ENCODE measurements at places on chromosomes 1 and 21.

DNA sequence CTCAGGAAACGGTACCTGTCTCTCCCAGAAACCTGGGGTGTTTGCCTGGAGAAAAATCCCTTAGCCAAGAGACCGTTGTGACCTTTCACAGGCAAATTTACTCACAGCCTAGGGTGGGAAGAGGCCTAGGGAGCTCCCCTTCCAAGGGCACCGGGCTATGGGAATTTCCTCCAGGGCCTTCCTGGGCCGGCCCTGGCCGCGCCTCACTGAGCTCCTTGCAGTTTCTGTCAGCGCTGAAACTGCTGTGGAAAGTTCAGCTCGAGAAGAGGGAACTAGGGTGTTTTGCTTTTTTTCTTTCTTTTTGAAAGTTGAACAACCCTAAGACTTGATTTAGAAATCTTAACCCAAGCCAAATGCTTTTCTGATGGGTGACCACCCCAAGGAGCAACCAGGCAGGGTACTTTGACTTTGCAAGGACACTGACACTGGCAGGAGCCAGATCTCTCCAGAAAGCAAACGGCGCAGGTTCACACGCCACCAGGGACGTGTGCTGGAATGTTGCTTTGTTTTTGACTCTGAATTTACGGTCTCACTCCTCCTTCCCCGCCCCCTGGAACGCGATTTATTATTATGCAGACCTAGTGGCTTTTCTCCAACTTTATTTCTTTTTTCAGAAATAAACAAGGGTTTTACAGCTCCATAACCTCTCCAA lies 229.6 kb upstream of the JUN start:
- peak; percentile 32 for DNase-seq

GRCh38 chr1:38641661-38642060 lies 217.9 kb downstream of the RRAGC start:
- no peak for DNase-seq

- no peak for DNase-seq
Measured at GRCh38 chr1:231073331-231073730, 33.3 kb upstream of the FAM89A start.

GRCh38 chr1:36256558-36257374 lies 32.5 kb downstream of the THRAP3 start:
- DNase-seq, result no peak

- DNase-seq, result no peak
Measured at GRCh38 chr1:84721152-84721551, 30.9 kb upstream of the SSX2IP start.

DNA sequence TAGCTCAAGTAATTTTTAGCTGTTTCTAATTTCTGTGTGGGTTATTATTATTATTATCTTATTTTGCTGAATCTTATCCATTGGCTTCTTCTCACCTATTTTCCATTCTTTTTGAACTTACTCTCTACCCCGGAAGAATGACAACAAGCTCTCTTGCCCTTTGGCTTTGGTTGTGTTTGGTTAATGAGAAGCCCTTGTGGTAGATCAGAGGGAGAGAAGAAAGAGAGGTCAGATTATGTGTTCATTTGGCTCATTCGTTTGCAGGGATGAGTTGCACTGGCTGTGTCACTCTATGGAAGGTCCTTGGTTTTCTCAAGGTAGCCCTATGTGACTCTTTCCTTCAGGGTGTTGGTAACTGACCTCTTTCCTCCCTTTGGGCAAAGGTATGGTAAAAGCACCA lies 391.9 kb downstream of the LMO4 start:
- no peak for DNase-seq

DNA sequence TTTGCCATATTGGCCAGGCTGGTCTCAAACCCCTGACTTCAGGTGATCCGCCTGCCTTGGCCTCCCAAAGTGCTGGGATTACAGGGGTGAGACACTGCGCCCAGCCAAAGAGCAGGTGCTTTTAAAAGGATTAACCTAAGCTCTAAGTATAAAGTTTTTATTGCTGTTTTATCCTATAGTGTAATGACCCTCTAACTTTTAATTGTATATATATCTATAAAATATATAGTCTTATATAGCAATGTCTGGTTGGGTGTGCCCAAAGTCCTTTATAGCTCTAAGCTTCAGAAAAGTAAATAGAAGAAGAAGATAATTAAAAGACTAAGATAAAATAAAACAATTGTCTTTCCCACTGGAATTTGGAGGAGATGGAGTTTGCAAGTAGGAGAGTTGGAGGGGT lies 73.8 kb upstream of the ATP5PO start:
- DNase-seq, result no peak

DNA sequence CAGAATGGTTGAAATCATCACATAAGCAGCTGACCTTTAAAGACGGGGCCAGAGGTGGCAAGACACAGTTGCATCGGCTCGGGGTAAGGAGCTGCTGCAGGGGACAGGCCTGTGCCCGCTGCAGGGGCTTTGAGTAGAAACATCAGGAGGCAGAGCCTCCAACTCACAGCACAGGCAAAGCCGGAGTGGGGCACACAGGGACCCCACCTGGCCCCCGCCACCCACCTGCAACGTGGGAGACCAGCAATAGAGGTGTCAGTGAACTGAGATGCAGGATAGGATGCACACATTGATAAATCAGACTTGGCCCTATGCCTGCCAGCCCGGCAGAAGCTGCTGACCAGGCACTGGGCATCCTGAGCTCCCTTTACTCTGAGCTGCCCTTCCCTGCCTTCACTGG lies 257.2 kb downstream of the NPHP4 start:
- no peak for DNase-seq

DNA sequence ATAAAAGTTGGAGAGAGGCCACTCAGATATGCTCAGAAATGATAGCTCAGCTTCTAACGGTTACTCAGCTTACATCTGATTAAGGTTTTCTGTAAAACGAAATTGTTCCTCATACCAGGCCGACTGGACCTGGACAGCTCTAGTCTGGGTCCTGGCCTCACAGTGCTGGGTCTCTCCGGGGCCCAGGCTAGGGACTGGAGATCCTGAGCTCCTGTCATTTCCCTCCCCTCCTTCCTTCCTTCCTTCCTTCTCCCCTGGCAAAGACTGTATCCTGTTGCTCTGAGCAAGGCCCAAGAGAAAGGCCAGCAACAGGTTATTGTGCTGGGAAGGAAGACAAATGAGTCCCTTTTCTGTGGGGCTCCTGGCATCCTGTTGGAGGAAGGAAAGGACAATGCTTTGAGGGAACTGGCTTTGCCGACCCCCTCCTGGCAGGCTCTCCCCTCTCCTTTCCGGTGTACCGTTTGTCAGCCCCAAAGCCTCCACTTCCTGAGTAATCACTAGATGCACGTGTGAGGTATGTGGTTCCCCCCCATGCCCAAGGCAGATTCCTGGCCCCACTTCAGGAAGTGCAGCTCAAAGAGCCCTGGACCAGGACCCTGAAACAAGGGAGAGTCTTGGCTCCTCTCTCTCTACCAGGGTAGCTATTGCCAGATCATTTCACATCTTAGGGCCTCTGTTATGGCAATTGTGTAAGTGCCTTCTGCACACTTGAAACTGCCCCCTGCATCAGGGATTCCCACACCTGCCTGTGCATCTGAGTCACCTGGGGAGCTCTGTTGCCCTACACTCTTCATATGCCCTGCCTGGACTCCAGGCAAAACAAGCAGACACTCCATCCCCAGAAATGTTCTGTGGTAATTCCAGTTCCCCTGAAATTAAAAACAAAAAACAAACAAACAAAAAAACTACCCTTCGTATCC lies 212.7 kb upstream of the FGGY start:
- no peak for DNase-seq

GRCh38 chr21:36089946-36090345 lies 20.1 kb downstream of the CBR1 start:
- no peak for DNase-seq

DNA sequence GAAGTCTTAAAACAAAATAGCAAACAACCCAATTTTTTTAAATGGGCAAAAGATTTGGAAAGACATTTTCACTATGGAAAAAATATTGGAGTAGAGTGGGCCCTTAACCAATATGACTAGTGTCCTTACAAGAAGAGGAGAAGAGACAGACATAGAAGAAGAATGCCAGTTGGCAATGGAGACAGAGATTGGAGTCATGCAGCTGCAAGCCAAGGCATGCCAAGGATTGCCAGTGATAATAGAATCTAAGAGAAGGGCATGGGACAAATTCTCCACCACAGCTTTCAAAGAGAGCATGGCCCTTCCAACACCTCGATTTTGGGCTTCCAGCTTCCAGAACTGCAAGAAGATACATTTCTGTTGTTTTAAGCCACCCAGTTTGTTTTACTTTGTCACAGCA lies 92.7 kb downstream of the RGS2 start:
- no peak for DNase-seq

DNA sequence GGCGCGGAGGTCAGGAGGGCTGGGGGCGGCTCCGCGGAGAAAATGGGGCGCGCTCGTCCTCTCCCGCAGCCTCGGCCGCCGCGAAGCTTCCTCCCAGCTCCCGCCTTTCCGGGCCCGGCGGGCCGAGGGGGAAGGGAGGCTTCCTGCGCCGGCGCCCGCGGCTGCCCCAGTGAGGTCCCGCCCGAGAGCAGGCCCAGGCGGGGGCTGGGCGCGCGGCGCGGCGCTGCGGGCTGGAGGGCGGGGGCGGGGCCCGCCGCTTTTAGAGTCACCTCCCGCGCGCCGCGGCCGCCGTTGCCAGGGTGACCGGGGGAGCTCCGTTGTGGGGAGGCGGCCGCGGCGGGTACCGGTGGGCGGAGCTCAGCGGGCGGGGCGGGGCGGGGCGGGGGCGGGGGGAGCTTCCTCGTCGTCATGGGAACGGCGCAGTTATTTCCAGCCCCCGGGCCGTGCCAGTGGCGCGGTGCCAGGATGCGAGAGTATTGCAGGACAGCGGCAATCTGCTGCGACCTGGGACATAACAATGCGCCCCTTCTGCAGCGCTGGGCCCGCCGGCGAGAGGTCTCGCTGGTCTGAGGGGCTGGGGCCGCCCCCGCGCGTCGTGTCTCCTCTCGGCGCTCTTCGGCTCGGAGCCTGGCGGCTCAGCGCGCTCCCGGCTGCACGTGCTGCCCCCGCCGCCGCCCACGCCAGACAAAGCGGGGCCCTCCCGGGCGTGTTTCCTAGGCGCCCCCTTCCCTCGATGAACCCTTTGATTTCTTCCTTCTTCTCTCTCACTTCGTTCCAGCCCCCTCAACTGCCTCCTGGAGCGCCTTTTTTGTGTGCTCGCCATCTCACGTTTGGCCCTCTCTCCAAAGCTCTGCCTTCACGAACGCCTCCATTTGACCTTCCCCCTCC lies 16.9 kb downstream of the IER5 start:
- no peak for DNase-seq

DNA sequence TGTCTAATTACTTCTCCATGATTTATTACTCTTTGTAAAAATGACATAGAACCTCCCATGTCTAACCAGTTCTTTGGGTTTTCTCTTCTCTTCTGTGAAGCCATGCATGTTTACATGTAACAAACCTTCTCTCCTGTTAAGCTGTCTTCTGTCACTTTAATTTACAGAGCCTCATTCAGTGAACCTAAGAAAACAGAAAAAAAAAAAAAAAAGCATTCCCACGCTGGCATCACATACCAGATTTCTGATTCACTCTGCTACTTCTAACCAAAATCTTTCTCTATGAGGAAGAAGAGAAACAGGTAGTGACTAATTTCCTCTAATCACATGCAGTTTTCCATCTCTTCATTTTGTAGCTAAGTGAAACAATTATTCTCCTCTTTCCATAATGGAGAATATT lies 141.4 kb upstream of the CXADR start:
- peak; percentile 42 for DNase-seq

DNA sequence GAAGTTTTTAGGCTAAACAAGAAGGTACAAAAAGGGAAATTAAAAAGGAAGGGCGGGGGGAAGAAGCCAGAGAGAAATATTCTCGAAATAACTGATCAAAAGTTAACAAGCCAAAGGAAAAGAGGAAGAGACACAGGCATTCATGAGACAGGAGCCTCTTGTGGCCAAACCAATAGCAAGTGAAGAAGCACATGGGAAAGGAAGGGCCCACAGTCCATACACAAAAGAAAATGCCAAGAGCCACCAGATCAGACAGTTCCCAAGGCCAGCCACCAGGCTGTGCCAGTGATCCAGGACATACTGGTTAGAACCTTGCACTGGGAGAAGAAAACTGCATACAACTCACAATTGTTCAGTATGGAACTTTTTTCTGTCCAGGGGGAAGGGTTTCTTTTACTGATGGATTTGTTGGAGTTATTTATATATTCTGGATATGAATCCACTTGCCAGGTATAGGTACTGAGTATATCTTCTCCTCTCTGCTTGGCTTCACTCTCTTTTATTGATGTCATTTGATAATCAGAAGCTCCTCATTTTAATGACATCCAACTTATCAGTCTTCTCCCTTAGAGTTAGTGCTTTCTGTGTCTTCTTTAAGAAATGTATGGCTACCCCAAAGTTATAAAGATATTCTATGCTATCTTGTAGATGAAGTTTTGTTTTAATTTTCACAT lies 76.8 kb downstream of the CD46 start:
- DNase-seq, result peak; percentile 83

GRCh38 chr1:117001254-117001927 lies at the start of gene CD101:
Gene CD101 (plus strand): TSS chr1:117001760. CDS start chr1:117001818, 58 bp downstream.
- DNase-seq, result no peak

DNA sequence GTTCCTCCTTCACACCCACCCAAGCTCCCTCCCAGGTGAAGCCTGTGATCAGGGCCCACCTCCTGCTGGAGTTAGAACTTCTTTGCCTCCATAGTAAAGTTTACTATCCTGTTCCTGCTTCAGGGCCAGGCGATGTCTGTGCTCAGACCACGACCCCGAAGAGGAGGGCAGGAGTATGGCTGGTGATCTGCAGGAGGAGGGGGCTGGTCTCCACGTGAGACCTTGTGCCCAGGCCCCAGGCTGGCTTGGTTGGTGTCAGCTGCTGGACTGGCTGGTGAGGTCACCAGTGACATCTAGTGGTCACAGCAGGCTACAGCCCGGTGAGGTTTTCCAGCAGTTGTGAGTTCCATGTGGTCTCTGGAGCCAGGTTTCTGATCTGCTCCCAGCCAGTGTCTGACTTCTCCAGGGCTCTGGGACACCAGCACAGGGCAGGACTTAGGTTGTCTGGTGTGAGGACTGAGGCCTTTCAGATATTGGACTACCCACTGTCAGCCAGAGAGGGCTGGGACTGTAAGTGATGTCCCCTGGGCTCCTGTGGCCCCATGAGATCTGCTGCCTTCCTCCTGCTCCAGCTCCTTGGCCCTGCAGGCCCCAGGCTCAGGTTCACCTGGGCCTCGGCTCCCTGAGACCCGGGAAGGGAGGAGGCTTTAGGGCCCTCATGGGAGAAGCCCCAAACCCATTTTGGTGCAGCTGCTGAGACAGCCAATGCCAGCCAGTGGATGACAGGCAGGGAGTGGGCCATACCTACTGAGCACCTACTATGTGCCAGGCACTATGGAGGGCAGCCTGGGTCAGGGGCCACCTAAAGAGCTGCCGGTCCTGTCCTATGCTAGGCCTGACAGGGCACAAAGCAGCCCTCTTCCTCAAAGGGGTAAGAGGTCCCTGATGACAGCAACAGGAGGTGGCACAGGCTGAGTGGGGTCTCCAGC lies 6.0 kb upstream of the UBL4B start:
- peak; percentile 57 for DNase-seq

- no peak for DNase-seq
Measured at GRCh38 chr1:226733304-226733703, 5.8 kb downstream of the ITPKB start.

Measured in HFF-Myc (cell line).